AML-193 (cell line): ENCODE measurements at places on chromosomes 2 and 18.

GRCh38 chr2:3442185-3442584 lies 62.7 kb downstream of the TRAPPC12 start:
- no peak for DNase-seq

GRCh38 chr2:8448824-8449556 lies 232.9 kb upstream of the ID2 start:
- DNase-seq = no peak

DNA sequence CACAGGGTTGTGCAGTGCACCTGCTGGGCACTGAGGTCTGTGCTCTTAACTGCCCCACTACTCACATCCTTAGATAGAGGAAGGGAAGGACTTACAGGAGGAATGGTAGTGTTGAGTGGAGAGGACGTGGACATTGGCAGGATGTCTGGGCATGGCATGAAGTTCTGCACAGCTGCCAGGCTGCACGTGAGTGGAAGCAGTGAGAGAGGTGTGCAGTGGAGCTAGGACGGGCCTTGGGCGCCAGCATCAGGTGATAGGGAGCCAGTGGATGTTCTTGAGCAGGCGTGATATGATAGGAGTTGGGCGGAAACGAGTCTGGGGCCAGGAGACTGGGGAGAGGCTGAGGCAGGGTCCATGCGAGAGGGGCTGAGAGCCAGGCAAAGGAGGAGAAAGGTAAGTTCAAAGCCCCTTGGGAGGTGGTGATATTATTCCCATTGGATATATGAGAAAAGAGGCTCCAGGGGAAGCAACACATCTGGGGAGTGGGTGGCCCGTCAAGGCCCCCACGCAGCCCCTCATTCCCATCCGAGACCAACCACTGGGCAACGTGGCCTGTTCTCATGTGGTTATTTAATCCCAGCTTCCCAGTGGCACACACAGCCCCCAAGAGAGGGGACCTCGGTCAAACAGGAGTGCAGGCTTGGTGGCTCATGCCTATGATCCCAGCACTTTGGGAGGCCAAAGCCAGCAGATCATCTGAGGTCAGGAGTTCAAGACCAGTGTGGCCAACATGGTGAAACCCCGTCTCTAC lies 45.7 kb upstream of the SNED1 start:
- DNase-seq = no peak

DNA sequence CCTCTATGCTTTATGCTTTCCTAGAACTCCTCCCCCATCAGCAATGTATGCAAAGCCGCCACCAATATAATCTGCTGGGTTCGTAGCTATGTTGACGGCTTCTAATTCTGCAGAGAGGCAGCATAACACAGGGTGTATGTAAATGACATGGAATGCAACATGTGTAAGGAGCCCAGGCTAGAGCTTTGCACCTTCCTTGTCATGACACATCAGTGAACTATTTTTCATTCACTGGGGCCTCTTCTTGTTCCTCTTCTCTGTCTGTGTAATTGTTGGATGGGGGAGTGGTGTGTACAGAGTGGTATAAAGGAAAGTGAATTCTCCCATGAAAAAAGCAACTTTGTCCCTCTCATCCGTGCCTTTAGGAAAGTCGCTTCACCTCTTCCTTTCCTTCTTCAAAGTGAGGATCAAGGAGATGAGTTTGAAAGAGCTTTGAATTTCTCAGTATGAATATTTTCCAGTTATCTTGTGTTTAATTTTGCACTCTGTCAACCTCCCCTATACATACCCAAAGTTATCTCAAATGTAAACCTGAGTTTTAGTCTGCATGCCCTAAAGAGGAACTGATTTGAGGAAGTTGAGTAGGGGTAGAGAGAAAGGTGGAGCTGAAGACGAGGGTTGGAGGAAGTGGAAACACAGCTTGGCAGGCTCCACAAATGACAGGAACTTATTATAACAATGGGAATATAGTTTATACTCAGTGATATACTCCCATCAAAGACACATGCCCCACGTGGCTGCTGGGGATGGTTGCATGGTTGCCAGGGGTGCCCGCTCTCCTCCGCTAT lies 74.9 kb upstream of the ARL4C start:
- peak; percentile 30 for DNase-seq

- no peak for DNase-seq
Observed at GRCh38 chr2:38433607-38433975, 56.5 kb upstream of the ATL2 start.

DNA sequence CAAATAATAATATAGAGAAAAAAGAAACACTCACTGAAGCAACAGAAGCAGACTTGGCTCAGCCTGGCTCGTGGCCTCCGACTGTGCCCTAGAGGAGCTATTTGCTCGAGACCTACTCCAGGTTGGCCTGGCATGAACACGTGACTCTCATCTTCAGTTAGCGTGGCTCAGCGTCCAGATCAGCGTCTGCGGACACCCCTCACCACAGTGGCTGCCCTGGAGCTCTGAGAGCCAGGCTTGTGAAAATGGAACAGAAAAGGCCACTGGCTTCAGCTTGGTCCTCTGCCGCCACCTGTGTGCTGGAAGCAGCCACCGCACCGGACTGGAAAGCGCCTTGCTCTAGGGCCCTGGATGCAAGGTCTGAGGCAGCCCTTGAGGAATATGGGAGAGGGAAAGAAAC lies 1184.0 kb upstream of the GYPC start:
- no peak for DNase-seq

- DNase-seq = no peak
Observed at GRCh38 chr2:158685646-158686045, 109.5 kb upstream of the DAPL1 start.

DNA sequence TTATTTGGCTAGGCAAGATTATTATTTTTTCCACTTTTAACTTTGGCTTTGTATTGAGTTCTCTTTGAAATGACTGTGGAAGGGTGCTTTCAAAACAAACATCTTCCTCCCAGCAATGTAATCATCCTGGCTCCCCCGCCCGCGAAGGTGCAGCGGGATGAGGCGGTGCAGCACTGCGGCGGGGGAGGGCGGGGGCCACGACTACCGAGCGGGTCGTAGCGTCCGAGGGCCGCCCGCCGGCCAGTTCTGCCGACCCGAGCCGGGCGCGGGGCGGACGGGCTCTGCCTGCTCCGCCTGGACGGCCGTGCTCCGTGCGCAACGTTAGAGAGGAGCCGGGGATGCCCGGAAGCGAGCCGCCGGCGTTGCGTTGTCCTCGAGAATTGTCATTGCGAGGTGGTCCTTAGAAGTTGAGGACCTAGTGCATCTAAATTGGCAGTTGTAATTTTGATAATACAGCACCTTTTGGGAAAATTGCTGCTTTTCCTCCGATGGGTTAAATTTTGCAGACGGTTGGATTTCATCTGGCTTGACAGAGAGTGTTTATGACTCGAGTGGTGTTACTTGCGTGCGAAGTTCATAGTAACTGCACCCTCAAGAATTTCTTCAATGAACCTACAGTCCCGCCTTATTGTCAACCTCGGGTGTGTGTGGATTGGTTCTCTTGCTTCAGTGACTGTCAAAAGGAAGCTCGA lies 1.1 kb downstream of the EPC2 start:
- peak; percentile 90 for DNase-seq

DNA sequence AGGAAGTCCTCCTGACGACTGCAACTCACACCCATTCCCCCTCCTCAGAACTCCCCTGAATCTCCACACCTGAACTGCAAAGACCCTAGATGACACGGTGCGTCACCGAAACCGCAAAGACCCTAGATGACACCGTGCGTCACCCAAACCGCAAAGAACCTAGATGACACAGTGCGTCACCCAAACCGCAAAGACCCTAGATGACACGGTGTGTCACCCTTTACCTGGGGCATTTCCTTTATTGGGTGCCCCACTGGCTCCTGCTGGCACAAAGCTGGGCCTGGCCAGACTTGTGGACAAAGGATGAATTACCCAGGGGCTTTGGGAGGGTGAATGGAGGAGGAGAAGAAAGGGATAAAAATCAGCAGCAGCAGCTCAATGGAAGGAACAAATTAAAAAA lies 123.8 kb downstream of the CELF4 start:
- DNase-seq = no peak

GRCh38 chr2:190350371-190350770 lies 7.0 kb downstream of the INPP1 start:
- DNase-seq = no peak

- peak; percentile 79 for DNase-seq
Observed at GRCh38 chr2:200905618-200906296, 16.6 kb downstream of the NIF3L1 start.

DNA sequence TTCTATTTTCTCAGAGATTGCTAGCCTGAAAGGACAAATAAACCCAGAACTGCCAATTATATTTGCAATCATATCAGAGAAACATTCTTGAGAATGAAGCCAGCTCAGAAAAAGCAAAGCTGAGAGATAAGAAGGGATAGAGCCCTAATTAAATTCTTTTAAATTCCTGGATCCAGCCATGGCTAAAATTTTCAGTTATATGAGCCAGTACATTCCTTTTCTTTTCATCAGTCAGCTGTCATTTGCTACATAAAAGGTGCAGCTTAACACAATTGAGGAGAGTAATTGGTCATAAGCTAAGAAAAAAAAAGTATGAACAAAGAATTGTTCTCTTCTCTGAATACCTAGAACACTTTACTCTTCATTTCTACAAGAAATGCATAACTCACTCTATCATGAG lies 303.5 kb upstream of the FIGN start:
- no peak for DNase-seq

DNA sequence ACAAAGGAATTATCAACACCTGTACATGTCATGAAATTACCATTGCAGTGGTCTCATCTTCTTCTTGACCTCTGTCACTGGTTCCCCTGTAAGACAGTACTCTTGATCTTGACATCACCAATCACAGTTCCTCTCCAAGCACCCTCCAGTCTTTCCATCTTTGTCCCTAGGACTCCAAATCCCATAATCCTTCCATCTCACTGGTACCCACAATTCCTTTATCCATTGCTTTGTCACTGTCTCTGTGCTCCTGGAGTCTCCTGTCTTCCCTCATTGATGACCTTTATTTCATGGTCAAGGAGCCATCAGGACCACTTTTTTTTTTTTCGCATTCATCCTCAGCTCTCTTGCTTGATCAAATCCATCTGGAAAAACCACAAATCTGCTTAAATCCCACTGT lies 56.7 kb downstream of the COL4A3 start:
- no peak for DNase-seq
